ENCODE measurements at places on chromosomes 12 and 14.

DNA sequence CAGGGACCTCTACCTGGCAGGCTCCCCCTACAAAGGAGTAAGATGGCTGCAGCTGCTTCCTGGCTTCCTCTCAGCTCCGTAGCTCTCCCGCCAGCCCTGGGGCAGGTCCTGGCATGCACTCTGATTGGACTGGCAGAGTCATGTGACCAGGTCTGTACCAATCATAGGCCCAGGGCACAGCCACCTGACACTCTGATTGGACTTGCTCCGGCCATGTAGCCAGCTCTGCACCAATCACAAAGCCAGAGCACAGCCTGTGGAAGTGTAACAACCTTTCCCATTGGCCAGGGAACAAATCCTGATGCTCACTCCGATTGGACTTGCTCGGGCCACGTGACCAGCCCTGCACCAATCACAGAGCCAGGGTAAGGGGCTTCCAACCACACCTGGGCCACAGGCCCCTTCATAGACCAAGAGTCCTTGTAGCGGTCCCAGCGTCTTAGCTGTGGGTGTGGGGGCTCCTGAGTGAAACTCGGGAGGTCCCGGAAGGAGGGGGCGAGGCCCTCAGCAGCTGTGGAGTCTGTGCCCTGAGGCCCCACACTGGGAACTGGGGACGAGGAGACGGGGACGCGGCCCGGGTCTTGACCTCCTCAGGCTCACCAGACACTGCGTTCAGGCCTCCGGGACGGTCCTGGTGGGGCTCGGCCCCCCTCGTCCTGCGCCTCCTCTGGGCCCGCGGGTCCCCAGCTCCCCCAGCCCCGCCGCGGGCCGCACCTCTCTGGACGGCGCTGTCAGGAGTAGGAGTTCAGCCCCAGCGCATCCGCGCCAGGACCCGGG is 210.6 kb downstream of the ADGRD1 start:
- no peak for DNase-seq

DNA sequence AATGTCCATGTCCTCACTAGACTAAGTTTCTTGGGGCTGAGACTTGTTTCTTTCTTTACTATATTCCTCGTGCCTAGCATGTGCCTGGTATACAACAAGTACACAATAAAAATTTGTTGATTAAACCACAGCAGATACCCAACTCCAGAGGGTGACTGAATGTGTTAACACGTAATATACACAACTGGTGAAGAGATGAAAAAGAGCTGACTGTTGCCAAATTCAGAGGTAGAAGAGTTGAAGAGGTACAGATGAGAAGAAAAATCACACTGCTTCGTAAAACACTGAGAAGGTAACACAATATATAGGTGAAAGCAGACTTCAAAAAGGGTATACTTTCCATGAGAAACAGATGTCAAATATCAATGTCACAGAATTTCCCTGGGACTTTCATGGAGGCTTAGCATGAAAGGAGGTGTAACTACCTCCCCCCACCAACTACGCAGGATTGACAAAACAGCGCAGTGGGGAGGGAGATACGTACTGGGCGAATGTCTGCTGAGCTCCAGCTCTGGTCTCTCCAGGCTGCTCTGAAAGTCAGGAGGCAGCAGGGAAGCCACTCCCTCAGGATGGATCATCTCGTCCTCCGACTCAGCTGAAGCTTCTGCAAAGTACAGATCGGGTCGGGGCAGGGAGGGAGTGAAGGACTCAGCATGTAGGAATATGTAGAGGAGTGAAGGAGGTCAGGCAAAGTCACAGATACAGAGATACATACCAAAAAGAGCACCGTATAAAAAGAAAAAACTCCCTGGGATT is 5.3 kb downstream of the ACIN1 start:
- DNase-seq: no peak

- DNase-seq: no peak
These were observed 26.2 kb downstream of the AMN start for GRCh38 chr14:102948698-102949061.

- DNase-seq: no peak
These were observed 12.6 kb upstream of the OR8S1 start for GRCh38 chr12:48512855-48513254.

GRCh38 chr14:101596742-101597141 is 35.4 kb downstream of the DIO3 start:
- DNase-seq: no peak

DNA sequence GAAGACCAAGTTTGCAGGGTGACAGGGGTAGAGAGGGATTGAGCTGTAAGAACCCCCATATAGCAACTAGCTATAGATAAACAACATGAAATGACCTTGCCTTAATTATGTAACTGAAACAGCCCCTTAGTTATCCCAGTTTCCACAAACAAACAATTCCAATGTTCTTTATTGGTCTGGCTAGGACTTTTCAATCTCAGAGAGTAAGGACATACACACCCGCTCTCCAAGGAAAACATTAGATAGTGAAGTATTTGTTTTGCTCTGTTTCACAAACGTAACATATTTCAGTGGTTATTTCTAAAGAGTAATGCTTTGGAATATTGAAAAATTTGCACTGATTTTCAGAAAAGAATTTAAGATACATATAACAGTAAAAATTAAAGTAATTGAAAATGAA is 51.6 kb upstream of the GTF2A1 start:
- DNase-seq: no peak

- DNase-seq: no peak
These were observed 12.0 kb downstream of the SOAT2 start for GRCh38 chr12:53115112-53115890.

DNA sequence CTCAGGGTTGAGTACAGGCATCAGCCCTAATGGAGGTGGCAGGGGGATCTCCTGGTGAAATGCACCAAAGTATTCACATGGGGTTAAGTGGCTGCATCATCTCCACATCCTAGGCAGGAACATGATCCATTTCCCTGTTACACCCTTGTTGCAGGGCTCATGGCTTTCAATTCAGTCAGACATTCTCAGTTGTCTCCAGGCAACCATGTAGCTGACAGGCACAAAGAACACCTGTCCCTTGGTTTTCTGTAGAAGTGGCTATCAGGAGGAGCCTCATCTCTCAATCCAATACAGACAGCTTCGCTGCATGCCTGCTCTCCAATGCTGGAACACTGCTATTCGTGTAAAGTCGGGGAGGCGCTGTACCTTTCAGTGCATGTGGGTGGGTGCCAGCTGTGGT is 299.0 kb upstream of the FOXG1 start:
- DNase-seq: no peak

DNA sequence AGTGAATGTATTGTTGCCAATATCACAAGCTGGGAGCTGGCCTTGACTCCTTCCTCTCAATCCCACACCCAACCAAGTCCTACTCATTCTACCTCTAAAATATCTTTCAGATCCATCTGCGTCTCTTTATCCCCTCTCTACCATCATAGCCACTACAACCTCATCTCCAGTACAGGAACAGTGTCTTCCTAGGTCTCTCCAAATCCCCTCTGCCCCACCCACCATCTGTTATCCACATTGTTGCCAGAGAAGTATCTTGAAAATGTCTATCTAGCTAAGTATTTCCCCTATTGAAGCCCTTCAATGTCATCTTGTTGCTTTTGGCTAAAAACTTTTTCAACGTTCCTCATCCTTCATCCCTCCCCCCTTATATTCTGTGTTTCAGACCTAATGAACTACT is 244.7 kb downstream of the C12orf75 start:
- no peak for DNase-seq

Measured in choroid plexus epithelial cell (primary cell).